ENCODE measurements at places on chromosomes 2 and 18. TPM values are rescaled to one million over a fixed set of nuclear protein-coding genes. Genes with fewer than 3 reads are reported as not detected.
A peak's percentile ranks its signal among the peaks of the same experiment; 100 is the strongest.

DNA sequence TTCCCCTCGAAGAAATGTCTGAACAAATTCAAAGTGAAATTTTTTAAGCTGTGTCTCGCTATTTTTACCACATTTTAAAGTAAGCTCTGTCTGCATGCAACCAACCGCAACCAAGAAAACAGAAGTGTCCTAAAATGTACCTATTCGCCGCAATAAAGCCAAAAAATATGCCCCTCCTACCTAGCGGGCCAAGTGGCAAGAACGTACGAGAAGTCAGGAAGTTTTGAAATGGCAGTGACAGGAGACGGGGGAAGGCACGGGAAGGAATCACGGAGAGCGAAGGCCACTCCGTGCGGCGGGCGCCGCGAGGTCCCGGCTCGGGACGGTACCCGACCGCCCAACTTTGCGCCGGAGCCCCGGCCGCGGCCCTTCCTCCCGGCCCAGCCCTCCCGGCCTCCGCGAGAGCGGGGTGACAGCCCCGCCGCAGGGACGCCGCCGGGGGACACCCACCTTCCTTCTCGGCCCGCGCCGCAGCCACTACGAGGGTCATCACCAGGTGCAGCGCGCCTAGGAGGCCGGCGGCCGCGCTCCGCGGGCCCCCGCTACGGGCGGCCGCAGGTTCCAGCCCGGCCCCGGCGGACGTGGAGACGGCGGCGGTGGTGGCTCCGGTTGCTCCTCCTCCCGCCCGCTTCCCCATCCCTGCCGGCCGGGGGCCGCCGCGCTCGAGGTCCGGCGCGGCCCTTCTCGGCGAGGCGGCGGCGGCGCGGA lies 568 bp downstream of the TMEM131 start:
- DNase-seq = no peak

- no peak for DNase-seq
Measured at GRCh38 chr2:234607691-234608090, 110.8 kb upstream of the ARL4C start.

GRCh38 chr2:217864963-217865772 lies 137.6 kb downstream of the TNS1 start:
- peak; percentile 19 for DNase-seq

- DNase-seq = no peak
Measured at GRCh38 chr18:50091509-50092244, 103.3 kb downstream of the MYO5B start.

Gene MC2R
- total RNA-seq = not detected

Gene CAD
- 63.5 TPM for total RNA-seq

Gene MYO7B
- total RNA-seq = 0.50 TPM

Gene SLC4A3
- 11.6 TPM for total RNA-seq

Gene OR6B2
- total RNA-seq = not detected

Gene IL1RL1
- total RNA-seq = 5.1 TPM

Gene NAT8
- not detected for total RNA-seq

Gene EFHD1
- total RNA-seq = 6.5 TPM
